Inflammatory macrophage treated with lipopolysaccharide for 4 hours (primary cell): ENCODE measurements at places on chromosomes 4 and X.

DNA sequence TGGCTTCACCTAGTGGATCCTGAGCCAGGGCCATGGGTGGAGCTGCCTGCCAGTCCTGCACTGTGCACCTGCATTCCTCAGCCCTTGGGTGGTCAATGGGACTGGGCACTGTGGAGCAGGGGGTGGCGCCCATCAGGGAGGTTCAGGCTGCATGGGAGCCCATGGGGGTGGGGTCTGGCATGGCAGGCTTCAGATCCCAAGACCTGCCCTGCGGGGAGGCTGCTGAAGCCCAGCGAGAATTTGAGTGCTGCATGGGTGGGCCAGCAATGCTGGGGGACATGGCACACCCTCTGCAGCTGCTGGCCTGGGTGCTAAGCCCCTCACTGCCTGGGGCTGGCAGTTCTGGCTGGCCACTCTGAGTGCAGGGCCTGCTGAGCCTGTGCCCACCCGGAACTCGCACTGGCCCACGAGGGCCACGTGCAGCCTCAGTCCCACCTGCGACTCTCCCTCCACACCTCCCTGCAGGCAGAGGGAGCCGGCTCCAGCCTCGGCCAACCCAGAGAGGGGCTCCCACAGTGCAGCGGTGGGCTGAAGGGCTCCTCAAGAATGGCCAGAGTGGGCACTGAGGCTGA is 270.0 kb downstream of the CENPC start:
- DNase-seq, result no peak

- DNase-seq, result peak; percentile 49
Observed at GRCh38 chr4:99847362-99847976, 30.8 kb downstream of the DAPP1 start.

GRCh38 chr4:100367451-100367850 is 150.4 kb downstream of the EMCN start:
- no peak for DNase-seq

DNA sequence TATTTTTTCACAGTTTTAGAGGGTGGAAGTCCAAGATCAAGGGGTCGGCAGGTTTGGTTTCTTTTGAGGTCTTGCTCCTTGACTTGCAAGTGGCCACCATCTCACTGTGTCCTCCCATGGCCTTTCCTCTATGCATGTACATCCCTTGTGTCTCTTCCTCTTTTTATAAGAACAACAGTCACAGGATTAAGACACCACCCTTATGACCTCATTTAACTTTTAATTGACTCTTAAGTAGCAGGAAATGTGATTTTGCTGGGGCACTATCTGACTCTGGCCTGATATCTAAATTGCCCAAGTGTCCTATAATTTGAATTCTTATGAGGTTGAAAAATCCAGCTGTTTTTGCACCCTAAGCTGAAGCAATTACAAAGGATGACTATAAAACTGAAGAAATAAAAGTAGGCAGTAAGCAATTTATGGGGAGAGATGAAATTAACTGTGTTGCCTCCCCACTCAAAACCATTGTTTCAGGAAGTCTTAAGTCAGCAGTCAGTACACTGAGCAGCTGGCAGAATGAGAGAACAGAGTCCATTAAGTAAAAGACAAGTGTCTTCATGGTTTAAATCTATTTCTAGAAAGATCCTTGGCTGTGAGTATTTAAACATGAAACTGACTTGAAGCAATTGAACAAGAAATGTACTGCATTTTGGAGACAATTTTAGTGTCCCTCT is 601.3 kb downstream of the SPRY1 start:
- peak; percentile 77 for DNase-seq

GRCh38 chr4:184913356-184914143 is 87.8 kb upstream of the ACSL1 start:
- DNase-seq, result no peak

- no peak for DNase-seq
Observed at GRCh38 chrX:79080141-79080540, 64.3 kb upstream of the GPR174 start.

DNA sequence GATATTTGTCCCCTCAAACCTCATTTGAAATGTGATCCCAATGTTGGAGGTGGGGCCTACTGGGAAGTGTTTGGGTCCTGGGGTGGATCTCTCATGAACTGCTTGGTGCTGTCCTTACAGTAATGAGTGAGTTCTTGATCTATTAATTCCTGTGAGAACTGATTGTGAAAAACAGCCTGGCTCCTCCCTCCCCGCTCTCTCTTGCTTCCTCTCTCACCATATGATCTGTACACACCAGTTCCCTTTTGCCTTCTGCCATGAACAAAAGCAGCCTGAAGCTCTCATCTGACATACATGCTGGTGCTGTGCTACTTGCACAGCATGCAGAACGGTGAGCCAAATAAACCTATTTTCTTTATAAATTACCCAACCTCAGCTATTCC is 11.2 kb upstream of the YIPF7 start:
- DNase-seq, result peak; percentile 46
